Activated naive CD4-positive, alpha-beta T cell treated with anti-CD3 and anti-CD28 coated beads, Interleukin-2, amount 50 U/mL, for 72 hours (primary cell): ENCODE measurements at places on chromosomes 11 and 22. TPM values are rescaled to one million over a fixed set of nuclear protein-coding genes. Genes with fewer than 3 reads are reported as not detected.

The KCTD14 gene
- total RNA-seq: 0.23 TPM

The OR8A1 gene
- not detected for total RNA-seq

The ABCC8 gene
- total RNA-seq: not detected

The SYT13 gene
- not detected for total RNA-seq

The OR52E8 gene
- total RNA-seq: not detected

The MEI1 gene
- total RNA-seq: 36.9 TPM

The TNNT3 gene
- 12.9 TPM for total RNA-seq

The OR10AG1 gene
- total RNA-seq: not detected

The LYVE1 gene
- total RNA-seq: not detected

The ASPHD2 gene
- 3.5 TPM for total RNA-seq

The TRIM29 gene
- total RNA-seq: not detected

The CABP2 gene
- not detected for total RNA-seq

The ZFTA gene
- 0.16 TPM for total RNA-seq

The LDHAL6A gene
- total RNA-seq: not detected

The SPTBN2 gene
- total RNA-seq: 1.8 TPM

The OR5A1 gene
- total RNA-seq: not detected

The CRYBB2 gene
- not detected for total RNA-seq

The GGTLC2 gene
- total RNA-seq: not detected
